ENCODE measurements at places on chromosomes 5 and 9.

DNA sequence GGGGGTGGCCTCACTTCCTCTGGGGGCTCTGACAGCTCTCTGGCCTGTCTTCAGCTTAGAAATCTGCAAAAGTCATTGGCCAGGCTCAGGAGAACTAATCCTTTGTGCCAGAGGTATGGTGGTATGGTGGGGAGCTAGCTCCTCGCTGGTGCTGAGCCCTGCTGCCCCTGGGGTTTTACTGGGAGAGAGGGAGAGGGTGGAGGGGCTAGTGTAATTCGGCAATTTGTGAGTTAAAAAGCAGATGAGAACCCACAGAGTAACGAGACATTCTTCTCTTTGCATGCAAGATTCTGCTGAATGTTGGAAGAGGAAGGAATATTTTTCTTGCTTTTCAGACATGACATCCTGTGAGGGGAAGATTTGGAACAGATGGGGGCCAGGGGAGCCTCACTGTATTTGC is 65.5 kb upstream of the SPRY4 start:
- no peak for DNase-seq

- DNase-seq: peak; percentile 78
Observed at GRCh38 chr5:56088967-56089829, 94.4 kb upstream of the IL6ST start.

GRCh38 chr9:114450833-114451706 is 54.2 kb downstream of the WHRN start:
- DNase-seq: no peak

GRCh38 chr5:74974451-74975091 is 77.8 kb downstream of the GCNT4 start:
- DNase-seq: no peak

GRCh38 chr9:129236441-129237145 is 58.5 kb upstream of the IER5L start:
- no peak for DNase-seq

DNA sequence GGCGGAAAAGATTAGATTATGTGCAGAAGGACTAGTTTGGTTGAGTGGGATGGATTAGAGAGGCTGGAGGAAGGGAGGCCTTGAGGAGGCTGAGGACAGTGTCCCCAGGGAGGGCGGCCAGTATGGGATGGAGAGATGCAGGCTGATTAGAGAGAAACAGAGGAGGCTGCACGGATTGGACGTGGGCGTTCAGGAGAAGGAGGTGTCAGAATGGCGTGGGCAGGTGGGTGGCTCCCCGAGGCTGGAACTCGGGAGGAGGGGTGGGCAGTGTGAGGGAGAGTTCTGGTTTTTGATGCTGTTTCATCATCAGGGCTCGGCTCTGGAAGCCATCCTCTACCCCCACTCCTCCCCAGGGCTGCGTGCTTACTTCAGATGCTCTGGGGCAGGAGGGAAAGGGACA is 13.0 kb downstream of the CDHR2 start:
- no peak for DNase-seq

- DNase-seq: no peak
Observed at GRCh38 chr9:131495785-131496184, 6.9 kb upstream of the POMT1 start.

GRCh38 chr5:149391524-149391923 is 12.4 kb upstream of the IL17B start:
- DNase-seq: no peak

Measured in stromal cell of bone marrow (primary cell).